ENCODE measurements at places on chromosomes 13 and 19. TPM values are rescaled to one million over a fixed set of nuclear protein-coding genes. Genes with fewer than 3 reads are reported as not detected.

GRCh38 chr19:27851002-27851481 is 1361.9 kb downstream of the UQCRFS1 start:
- no peak for DNase-seq

GRCh38 chr13:91946498-91947070 is 548.2 kb downstream of the GPC5 start:
- no peak for DNase-seq

DNA sequence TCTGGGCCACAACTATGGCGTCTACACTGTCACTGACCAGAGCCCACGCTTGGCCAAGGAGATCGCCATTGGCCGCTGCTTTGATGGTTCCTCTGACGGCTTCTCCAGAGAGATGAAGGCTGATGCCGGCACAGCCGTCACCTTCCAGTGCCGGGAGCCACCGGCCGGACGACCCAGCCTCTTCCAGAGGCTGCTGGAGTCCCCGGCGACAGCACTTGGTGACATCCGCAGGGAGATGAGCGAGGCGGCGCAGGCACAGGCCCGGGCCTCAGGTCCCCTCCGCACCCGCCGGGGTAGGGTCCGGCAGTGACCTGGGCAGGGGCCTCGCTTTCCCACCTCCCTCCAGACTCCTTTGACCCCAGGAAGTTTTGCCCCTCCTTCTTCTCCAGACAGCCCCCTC is 7.6 kb downstream of the CILP2 start:
- no peak for DNase-seq

GRCh38 chr13:38697197-38697596 is 10.3 kb downstream of the FREM2 start:
- DNase-seq: no peak

- DNase-seq: no peak
Observed at GRCh38 chr19:42653841-42654240, 59.1 kb upstream of the CEACAM8 start.

- DNase-seq: no peak
Observed at GRCh38 chr19:30780032-30780431, 407.8 kb downstream of the ZNF536 start.

GRCh38 chr13:75339635-75340374 is 142.2 kb downstream of the TBC1D4 start:
- no peak for DNase-seq

Gene NECTIN2
- 110 TPM for polyA plus RNA-seq

Gene DENND1C
- polyA plus RNA-seq: not detected

Gene TSC22D1
- polyA plus RNA-seq: 77.3 TPM
